Stimulated activated CD8-positive, alpha-beta memory T cell treated with anti-CD3 and anti-CD28 coated beads, Interleukin-15, amount 100 ng/mL, for 48 hours (primary cell): ENCODE measurements at places on chromosomes 1 and 21.

GRCh38 chr21:16473988-16474387 lies 744.2 kb downstream of the USP25 start:
- no peak for DNase-seq

- DNase-seq, result no peak
These were observed 47.6 kb downstream of the SSBP3 start for GRCh38 chr1:54358503-54359168.

DNA sequence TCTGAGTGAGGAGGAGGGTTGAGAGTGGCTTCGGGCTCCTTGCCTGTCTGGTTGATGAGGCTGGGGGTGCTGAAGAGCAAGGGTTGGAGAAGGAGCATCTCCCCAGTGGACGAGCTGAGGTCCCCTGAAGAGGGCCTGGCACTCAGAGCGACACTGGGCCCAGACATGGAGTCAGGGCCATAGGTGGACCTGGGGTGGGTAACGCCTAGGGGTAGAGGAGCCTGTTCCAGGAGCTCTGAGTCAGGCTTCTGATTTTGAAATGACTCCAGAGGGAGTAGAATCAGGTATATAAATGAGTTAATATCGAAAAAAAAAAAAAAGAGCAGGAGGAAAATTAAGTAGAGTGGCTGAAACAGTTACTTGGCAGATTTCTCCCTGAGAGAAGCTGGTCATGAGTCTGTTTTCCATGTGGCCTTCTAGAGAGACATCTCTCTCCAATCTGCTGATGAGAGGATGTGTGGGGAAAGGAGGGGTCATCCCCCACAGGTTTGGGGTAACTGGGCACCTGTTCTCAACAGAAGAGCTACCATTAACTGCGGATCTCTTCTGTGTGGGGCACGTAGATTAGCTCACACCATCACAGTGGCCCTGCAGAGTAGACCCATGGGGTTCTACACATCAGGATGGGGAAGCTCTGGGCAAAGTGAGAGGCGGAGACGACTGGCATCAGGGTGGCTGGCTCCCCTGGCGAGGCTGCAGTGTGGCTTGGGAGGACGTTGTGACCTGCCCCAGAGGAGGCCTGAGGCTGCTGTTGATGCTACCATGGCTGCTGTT lies 115.5 kb downstream of the DHRS3 start:
- DNase-seq, result no peak

GRCh38 chr1:171346881-171347280 lies 32.9 kb downstream of the FMO4 start:
- no peak for DNase-seq

DNA sequence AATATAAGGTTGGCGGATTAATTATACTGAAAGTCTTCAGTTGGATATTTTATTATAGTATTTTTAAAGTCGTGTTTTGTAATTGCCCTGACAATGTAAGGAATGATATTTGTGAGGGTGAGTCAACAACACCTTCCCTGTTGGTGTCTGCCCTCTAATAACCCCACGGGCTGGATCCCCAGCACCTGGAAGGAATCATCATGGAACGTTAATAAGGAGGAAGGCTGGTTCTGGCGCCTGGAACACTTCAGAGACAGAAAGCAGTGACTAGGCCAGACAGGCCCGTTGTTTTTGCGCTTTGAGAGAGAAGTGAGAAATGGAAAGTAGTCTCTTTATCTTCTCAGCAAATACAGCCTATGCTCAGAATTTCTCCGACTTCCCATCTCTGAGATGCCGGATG lies 31.6 kb downstream of the TEX35 start:
- DNase-seq, result no peak

GRCh38 chr1:86082183-86082582 lies 74.4 kb downstream of the COL24A1 start:
- DNase-seq, result no peak

GRCh38 chr1:51048670-51049069 lies 53.4 kb upstream of the C1orf185 start:
- no peak for DNase-seq

DNA sequence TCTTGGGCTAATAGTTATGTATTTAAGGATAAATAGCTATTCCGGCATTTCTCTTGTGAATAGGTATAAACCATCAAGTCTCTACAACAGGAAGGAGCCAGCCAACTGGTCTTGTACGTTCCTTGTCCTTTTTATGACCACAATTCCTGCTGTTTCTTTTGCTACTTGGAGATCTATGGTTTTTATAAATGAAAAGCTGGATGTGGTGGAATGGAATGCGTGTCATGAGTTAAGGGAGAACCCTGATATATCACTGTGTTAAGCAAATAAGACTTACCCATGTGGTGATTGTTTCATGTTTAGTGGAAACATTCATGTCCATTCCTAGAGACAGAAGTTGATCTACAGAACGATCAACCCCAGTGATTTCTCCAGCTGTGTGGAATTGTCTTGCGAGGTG lies 282.1 kb downstream of the RPS6KC1 start:
- no peak for DNase-seq

- DNase-seq, result no peak
These were observed 148.3 kb downstream of the RHOU start for GRCh38 chr1:228883535-228883934.

DNA sequence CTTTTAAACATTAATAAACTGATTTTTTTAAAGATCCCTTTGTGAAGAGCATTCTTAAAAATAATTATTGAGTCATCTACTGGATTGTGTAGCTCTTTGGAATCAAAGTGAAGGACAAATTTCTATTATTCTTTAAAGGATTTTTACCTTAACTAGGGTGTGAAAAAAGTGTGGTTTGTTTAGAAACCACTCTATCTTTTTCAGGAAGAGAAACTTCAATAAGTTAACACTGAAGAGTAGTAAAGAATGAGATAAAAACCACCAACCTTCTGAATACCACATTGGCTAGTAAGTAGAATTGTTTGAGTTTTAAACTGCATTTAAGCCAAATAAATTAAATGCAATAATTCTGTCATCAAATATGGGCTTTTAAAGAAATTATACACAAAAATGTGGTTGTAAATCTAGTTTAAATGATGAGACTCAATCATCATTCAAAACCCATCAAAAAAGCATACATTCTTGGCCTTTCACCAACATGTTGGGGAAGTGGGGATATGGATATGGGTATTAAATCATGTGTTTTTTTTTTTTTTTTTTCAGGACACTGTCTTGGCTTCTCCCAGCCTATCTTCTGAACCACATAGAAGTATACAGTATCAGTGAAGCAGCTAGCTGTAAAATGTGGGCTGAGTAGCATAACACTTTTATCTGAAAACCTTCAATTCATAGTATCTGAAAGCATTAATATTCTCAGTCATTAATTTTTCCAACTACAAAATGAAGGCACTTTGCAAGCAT lies 4.8 kb downstream of the S1PR1 start:
- DNase-seq, result no peak

- no peak for DNase-seq
These were observed 281.6 kb upstream of the FMN2 start for GRCh38 chr1:239810061-239810481.
